ENCODE measurements at places on chromosomes 7 and 10. TPM values are rescaled to one million over a fixed set of nuclear protein-coding genes. Genes with fewer than 3 reads are reported as not detected.
A peak's percentile ranks its signal among the peaks of the same experiment; 100 is the strongest.

FZD1 gene
- 2.6 TPM for total RNA-seq

DNA sequence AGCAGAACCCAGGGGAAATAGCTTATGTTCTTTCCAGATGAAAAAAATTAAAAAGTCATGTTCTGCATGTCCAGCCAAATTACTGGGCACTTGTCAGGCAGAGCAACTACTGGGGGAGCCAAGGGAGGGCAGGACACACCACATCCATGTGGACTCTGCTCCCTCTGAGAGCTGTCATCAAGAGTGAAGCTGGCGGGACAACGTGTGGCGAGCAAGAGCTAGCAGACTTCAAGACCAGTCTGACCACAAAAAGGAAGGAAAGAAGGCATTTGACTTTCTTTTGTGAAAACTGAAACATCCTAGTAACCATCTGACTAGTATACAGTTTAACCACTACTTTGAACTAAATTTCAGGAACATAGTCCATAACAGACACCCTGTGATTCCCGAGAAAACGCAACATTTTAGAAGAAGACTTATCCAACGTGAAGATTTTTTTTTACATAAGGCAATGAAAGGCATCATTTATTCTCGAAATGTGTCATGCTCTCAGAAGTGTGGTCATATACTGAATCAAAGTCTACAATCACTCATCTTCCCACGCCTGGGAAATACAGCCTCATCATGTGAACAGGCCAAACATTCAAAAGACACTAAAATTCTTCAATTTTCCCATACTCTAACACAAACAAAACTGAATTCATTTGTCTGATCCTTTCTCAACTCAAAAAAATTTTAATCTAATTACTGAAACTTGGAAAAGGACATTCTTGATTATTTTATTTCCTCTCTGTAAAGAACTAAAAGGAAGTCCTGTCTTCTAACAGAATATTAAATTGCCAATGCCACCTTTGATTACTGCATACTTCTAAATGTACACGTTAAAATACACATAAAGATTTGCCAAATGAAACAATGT is 15.5 kb downstream of the CYTH3 start:
- H3K4me1 ChIP-seq, result peaks cover 10% of the 10 kb centered on the region
- H3K27ac ChIP-seq, result no peak overlapping the region
- H3K36me3 ChIP-seq, result no peaks in the 10 kb centered on the region
- DNase-seq, result peak; percentile 60
- no peak overlapping the region for H3K4me3 ChIP-seq
- no peaks in the 10 kb centered on the region for H3K27me3 ChIP-seq

MYPN gene
- total RNA-seq, result 0.12 TPM

GRCh38 chr10:15856328-15857015 is 3.8 kb downstream of the MINDY3 start:
- peaks cover 9% of the 10 kb centered on the region for H3K4me1 ChIP-seq
- H3K36me3 ChIP-seq, result no peaks in the 10 kb centered on the region
- H3K27ac ChIP-seq, result no peak overlapping the region
- H3K27me3 ChIP-seq, result no peaks in the 10 kb centered on the region
- no peak for DNase-seq
- no peak overlapping the region for H3K4me3 ChIP-seq

GRCh38 chr10:50528206-50528605 is 95.5 kb downstream of the SGMS1 start:
- no peak overlapping the region for H3K27ac ChIP-seq
- DNase-seq, result no peak
- H3K4me1 ChIP-seq, result no peaks in the 10 kb centered on the region

DNA sequence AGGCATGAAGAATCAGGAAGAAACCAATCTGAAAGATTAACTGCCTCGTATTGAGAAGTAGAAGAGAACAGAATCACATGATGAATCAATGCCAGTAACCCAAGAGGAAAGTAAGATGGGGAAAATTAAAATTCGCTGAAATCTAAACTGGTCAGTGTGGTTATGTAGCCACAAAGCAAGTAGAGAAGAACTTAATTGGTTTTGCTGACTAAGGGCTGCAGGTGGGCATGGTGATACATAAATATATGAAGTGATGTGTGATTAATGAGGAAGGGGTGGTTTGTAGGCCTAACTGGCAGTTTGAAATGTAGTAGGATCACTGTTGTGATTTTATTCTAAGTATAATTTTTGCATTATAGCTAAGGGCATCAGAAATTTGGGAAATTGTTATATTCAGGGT is 83.5 kb upstream of the LRRTM3 start:
- DNase-seq, result no peak
- no peak overlapping the region for H3K4me3 ChIP-seq
- no peak overlapping the region for H3K27ac ChIP-seq
- no peaks in the 10 kb centered on the region for H3K4me1 ChIP-seq

GRCh38 chr7:27635728-27636127 is 27.0 kb downstream of the HIBADH start:
- H3K27ac ChIP-seq, result no peak overlapping the region
- DNase-seq, result no peak
- H3K4me3 ChIP-seq, result no peak overlapping the region
- H3K36me3 ChIP-seq, result no peaks in the 10 kb centered on the region
- H3K4me1 ChIP-seq, result no peaks in the 10 kb centered on the region

ASB10 gene
- total RNA-seq, result not detected

- no peaks in the 10 kb centered on the region for H3K36me3 ChIP-seq
- no peak overlapping the region for H3K4me3 ChIP-seq
- no peaks in the 10 kb centered on the region for H3K4me1 ChIP-seq
These were observed 3.0 kb upstream of the NCAPG2 start for GRCh38 chr7:158707610-158708009.

DNA sequence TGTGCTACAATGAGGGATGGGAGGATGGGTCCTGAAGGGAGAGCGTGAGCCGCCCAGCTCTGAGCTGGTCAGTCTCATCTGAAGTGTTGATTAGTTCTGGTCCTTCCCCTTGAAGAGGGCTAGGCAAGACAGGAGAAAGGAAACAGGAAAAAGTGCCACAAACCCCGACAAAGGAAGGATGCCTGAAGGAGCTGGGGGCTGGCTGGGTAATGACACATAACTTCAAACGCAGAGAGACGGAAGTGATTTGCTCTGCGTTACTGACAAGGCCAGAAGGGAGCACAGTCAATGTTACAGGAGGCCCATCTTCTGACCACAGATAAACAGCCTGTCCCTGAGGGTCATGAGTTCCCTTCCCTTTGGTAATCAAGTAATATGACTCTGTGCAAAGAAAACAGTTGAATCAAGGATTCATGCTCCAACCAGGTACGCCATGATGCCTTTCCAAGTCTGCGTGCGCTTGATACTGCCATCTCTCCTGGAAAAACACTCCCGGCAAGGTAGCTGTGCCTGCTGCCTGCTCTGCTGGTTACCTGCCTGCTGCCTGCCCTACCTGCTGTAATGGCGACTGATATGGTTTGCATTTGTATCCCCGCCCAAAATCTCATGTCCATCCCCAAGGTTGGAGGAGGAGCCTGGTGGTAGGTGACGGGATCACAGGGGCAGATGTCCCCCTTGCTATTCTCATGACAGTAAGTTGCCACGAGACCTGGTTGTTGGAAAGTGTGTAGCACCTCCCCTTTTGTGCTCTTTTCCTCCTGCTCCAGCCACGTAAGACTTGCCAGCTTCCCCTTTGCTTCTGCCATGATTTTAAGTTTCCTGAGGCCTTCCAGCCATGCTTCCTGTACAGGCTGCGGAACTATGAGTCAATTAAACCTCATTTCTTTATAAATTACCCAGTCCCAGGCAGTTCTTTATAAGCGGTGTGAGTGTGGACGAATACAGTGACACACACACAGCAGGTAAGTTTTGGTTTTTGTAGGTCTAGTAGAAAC is 57.9 kb downstream of the GRB10 start:
- H3K27me3 ChIP-seq, result no peaks in the 10 kb centered on the region
- no peak for DNase-seq
- peak overlapping the region; percentile 67 for H3K27ac ChIP-seq
- H3K4me3 ChIP-seq, result no peak overlapping the region
- peaks cover 38% of the 10 kb centered on the region for H3K4me1 ChIP-seq
- no peaks in the 10 kb centered on the region for H3K36me3 ChIP-seq

NUTM2E gene
- total RNA-seq, result not detected

SDK1 gene
- 0.07 TPM for total RNA-seq

SMKR1 gene
- total RNA-seq, result not detected

IFIT3 gene
- total RNA-seq, result 11.2 TPM

DNA sequence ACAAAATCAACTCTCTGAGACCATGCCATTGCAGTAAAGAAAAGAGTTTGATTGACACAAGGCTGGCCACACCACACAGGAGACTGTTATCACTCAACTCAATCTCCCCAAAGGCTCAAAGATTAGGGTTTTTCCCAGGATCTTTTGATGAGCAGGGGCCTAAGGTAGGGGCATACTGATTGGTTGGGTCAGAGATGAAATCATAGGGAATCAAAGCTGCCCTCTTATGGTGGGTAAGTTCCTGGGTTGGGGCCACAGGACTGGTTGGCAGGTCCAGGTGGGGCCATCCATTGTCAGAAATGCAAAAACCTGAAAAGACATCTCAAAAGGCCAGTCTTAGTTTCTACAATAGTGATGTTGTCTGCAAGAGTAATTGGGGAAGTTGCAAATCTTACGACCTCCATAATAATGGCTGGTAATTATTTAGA is 91.6 kb downstream of the AKR1D1 start:
- DNase-seq, result no peak
- no peaks in the 10 kb centered on the region for H3K36me3 ChIP-seq

DNA sequence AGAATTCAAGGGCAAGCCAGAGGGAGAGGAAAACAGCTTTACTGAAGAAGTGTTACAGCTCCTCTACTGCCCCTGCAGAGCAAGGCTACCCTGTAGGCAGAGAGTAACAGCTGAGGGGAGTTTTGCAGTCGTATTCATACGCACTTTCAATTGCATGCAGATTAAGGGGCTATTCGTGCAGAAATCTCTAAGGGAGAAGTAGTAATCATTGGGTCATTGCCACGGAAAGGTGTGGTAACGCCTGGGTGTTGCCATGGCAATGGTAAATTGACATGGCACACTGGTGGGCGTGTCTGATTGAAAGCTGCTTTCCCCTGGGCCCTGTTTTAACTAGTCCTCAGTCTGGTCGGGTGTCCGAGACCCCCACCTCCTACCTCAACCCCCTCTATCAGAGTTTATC is 227.2 kb downstream of the NSUN6 start:
- DNase-seq, result no peak
- no peak overlapping the region for H3K4me3 ChIP-seq

GRCh38 chr10:78859769-78860168 is 209.0 kb upstream of the ZMIZ1 start:
- no peak for DNase-seq
- H3K4me3 ChIP-seq, result no peak overlapping the region
- no peaks in the 10 kb centered on the region for H3K4me1 ChIP-seq

GRCh38 chr10:23280419-23281043 is 64.1 kb downstream of the C10orf67 start:
- H3K27ac ChIP-seq, result no peak overlapping the region
- no peak for DNase-seq
- H3K36me3 ChIP-seq, result no peaks in the 10 kb centered on the region

- H3K27me3 ChIP-seq, result no peaks in the 10 kb centered on the region
- H3K4me1 ChIP-seq, result no peaks in the 10 kb centered on the region
- no peak overlapping the region for H3K27ac ChIP-seq
- no peaks in the 10 kb centered on the region for H3K36me3 ChIP-seq
- DNase-seq, result no peak
- H3K4me3 ChIP-seq, result no peak overlapping the region
These were observed 359.1 kb downstream of the CRPPA start for GRCh38 chr7:16062269-16062668.

RADIL gene
- total RNA-seq, result 0.20 TPM

- no peaks in the 10 kb centered on the region for H3K36me3 ChIP-seq
- H3K4me3 ChIP-seq, result no peak overlapping the region
- H3K4me1 ChIP-seq, result no peaks in the 10 kb centered on the region
- H3K27me3 ChIP-seq, result no peaks in the 10 kb centered on the region
- no peak for DNase-seq
These were observed 481.6 kb downstream of the RPS24 start for GRCh38 chr10:78515038-78515872.
